ENCODE measurements at places on chromosomes 11 and 22. TPM values are rescaled to one million over a fixed set of nuclear protein-coding genes. Genes with fewer than 3 reads are reported as not detected.

- peak overlapping the region; percentile 5 for H3K27ac ChIP-seq
- peak; percentile 60 for DNase-seq
- peaks cover 42% of the 10 kb centered on the region for H3K4me1 ChIP-seq
- H3K36me3 ChIP-seq, result peaks cover 5% of the 10 kb centered on the region
- H3K27me3 ChIP-seq, result no peaks in the 10 kb centered on the region
Measured at GRCh38 chr11:34682825-34683224, 61.9 kb downstream of the EHF start.

- peaks cover 15% of the 10 kb centered on the region for H3K4me1 ChIP-seq
- no peak for DNase-seq
- no peak overlapping the region for H3K4me3 ChIP-seq
- no peak overlapping the region for H3K27ac ChIP-seq
Measured at GRCh38 chr11:117238221-117238620, 5.8 kb downstream of the RNF214 start.

DNA sequence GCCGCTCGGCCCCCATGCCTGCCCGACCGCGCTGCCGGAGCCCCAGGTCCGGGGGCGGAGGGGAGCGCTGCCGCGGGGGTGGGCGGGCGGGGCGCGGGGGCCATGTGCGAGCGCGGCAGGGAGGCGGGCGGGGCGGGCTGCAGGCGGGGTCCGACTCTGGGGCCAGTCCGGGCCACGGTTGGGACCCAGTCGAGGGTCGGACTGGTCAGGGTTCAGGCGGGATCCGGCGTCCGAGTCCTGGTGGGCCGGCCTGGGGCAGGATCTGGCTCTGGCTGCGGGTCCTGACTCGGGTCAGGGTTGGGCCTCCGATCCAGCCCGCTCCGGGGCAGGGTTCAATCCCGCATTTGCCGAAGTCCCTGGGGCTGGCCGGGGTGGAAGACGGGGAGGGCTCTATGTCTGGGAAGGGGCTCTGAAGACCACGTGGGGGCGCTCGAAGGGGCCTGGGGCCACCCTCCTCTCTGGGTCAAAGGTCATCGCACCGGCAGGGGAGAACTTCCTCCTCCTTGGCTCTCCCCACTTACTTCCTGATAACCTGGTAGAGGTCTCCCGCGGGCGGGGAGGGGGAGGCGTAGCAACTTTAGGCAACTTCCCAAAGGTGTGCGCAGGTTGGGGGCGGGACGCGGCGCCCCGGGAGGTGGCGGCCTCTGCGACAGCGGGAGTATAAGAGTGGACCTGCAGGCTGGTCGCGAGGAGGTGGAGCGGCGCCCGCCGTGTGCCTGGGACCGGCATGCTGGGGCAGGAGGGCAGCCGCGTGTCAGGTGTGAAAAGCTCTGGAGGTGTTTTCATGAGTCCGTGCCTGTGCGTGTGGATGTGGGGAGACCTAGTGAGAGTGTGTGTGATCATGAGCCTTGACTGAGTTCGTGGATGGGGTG lies 603 bp downstream of the ESRRA start:
- peak; percentile 63 for DNase-seq
- peaks cover 38% of the 10 kb centered on the region for H3K36me3 ChIP-seq
- H3K27me3 ChIP-seq, result no peaks in the 10 kb centered on the region
- peaks cover 16% of the 10 kb centered on the region for H3K4me1 ChIP-seq

DNA sequence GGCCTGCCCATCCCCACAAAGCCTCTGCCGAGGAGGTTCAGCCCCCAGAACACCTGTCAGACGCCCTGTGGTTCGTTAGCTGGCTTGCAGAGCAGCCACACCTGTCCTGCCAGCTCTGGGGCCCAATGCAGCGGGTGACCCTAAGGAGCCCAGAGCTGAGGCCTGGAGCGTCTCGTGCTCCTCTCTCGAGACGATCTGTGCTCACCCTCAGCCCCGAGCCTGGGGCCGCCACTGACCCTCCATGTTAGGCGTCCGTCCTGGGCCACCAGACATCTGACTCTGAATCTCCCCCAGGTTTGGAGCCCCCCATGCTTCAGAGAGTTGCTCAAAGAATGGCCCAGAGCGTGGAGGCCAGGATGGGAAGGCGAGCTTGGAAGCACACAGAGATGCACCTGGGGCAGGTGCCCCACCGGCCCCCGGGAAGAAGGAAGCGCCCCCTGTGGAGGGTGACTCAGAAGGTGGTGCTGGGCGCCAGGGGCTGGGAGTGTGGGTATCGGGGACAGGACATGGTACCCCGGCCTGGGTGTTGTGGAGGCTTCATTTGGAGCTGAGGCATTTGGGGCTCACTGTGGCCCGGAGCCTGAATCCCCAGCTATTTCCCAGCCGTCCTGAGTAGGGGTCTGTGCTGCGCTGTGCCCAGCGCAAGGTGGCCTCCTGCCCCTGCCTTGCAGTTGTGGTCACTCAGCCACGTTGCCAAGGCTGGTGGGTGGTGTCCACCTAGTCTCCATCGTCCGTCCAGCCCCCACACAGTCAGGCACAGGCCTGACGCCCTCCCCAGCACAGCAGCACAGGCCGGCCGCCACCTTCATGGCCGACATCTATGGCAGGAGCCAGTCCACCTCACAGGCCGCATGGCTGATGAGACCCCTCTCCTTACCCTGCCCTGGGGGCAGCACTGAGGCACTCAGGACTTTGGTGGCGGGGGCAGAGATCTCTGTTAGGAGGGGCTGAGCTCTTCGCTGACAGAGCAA lies 36.2 kb downstream of the SBF1 start:
- no peaks in the 10 kb centered on the region for H3K27me3 ChIP-seq
- no peak for DNase-seq
- peaks cover 66% of the 10 kb centered on the region for H3K36me3 ChIP-seq
- H3K27ac ChIP-seq, result no peak overlapping the region
- no peaks in the 10 kb centered on the region for H3K4me1 ChIP-seq
- no peak overlapping the region for H3K4me3 ChIP-seq

- H3K36me3 ChIP-seq, result peaks cover 6% of the 10 kb centered on the region
- no peaks in the 10 kb centered on the region for H3K4me1 ChIP-seq
- no peak overlapping the region for H3K4me3 ChIP-seq
- H3K27ac ChIP-seq, result no peak overlapping the region
- H3K27me3 ChIP-seq, result no peaks in the 10 kb centered on the region
Measured at GRCh38 chr11:127059750-127060149, 59.2 kb upstream of the KIRREL3 start.

GRCh38 chr11:73402834-73403185 lies 26.6 kb downstream of the RELT start:
- H3K27me3 ChIP-seq, result no peaks in the 10 kb centered on the region
- peak; percentile 17 for DNase-seq
- H3K27ac ChIP-seq, result no peak overlapping the region

- no peak overlapping the region for H3K27ac ChIP-seq
- no peak overlapping the region for H3K4me3 ChIP-seq
- H3K4me1 ChIP-seq, result no peaks in the 10 kb centered on the region
- no peak for DNase-seq
- no peaks in the 10 kb centered on the region for H3K27me3 ChIP-seq
Measured at GRCh38 chr11:106551744-106552673, 466.3 kb downstream of the GUCY1A2 start.

DNA sequence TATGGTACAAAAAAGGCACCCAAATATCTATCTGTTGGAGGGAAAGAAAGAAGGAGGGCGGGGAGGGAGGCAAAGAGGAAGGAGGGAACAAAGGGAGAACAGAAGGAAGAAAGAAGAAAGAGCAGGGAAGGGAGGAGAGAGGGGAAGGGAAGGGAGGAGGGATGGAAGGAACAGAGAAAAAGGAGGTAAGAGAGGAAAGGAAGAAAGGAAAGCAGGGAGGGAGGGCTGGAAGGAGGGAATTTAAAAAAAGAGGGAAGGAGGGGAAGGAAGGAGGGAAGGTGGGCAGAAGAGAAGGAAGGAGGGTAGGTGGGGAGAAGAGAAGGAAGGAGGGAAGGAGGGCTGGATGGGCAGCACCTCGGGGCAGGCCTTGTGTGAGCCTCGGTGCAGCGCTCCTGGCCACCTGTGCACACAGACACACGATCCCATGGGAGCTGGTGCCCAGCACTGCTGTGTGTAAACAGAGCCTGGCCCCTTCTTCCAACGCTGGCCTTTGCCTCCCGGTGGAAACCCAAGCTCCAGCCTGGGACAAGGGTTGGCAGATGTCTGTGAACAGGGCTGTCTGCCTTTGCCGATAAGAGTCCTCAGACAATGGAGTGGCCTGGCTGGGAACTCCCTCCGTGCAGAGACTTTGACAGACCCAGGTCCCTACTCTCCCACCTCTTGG lies 23.2 kb downstream of the SMIM38 start:
- no peaks in the 10 kb centered on the region for H3K27me3 ChIP-seq
- H3K4me3 ChIP-seq, result no peak overlapping the region
- H3K36me3 ChIP-seq, result no peaks in the 10 kb centered on the region
- DNase-seq, result no peak
- H3K4me1 ChIP-seq, result peaks cover 4% of the 10 kb centered on the region

GRCh38 chr11:66727282-66728037 lies 1.6 kb downstream of the SPTBN2 start:
- H3K27me3 ChIP-seq, result no peaks in the 10 kb centered on the region
- no peaks in the 10 kb centered on the region for H3K36me3 ChIP-seq
- H3K4me1 ChIP-seq, result peaks cover 18% of the 10 kb centered on the region
- peak overlapping the region; percentile 49 for H3K27ac ChIP-seq
- peak; percentile 40 for DNase-seq

- no peak overlapping the region for H3K4me3 ChIP-seq
- H3K27ac ChIP-seq, result no peak overlapping the region
- no peaks in the 10 kb centered on the region for H3K4me1 ChIP-seq
- no peaks in the 10 kb centered on the region for H3K36me3 ChIP-seq
- DNase-seq, result no peak
Measured at GRCh38 chr11:20729597-20730105, 60.3 kb downstream of the NELL1 start.

DNA sequence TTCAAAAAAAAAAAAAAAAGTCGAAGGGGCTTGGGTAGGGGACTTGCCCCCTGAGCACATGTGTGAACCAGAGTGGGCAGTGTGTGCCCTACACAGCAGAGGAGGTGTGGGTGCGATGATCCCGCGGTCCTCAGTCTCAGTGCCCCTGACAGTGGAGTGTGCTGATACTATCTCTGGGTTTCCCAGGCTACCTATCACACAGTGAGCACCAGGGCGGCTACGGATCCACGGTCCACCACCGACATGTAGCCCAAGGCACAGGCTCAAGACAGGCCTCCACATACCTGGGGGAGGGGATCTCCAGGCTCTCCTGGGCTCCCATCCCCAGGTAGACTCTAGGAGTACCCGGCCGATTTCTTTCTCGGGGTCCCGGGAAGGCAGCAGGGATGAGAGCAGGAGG lies 9.1 kb downstream of the B3GAT1 start:
- no peak overlapping the region for H3K27ac ChIP-seq
- H3K4me3 ChIP-seq, result no peak overlapping the region
- no peak for DNase-seq
- no peaks in the 10 kb centered on the region for H3K36me3 ChIP-seq

DNA sequence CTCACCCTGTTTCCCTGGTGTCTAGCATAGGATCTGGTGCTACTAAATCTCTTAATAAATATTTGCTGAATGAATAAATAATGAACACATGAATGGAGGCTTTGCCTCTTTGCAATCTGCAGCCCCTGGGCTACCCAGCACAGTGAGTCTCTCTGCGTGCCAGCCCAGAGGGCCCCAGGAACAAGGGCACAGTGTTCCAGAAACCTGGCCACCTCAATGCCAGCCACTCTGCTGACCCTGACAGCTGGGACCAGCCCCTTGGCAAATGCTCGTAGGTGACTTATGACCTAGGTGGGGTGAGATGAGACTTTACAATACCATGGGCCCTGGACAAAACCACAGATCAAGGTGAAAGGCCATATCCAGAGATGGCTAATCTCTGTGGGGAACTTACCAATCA lies 31.6 kb downstream of the UQCR10 start:
- no peak overlapping the region for H3K27ac ChIP-seq
- H3K4me1 ChIP-seq, result peaks cover 5% of the 10 kb centered on the region
- peaks cover 50% of the 10 kb centered on the region for H3K36me3 ChIP-seq
- DNase-seq, result no peak

- peaks cover 20% of the 10 kb centered on the region for H3K36me3 ChIP-seq
- H3K4me1 ChIP-seq, result peaks cover 10% of the 10 kb centered on the region
- no peaks in the 10 kb centered on the region for H3K27me3 ChIP-seq
- no peak overlapping the region for H3K4me3 ChIP-seq
- DNase-seq, result no peak
Measured at GRCh38 chr11:119309953-119310681, 6.8 kb downstream of the MCAM start.

DNA sequence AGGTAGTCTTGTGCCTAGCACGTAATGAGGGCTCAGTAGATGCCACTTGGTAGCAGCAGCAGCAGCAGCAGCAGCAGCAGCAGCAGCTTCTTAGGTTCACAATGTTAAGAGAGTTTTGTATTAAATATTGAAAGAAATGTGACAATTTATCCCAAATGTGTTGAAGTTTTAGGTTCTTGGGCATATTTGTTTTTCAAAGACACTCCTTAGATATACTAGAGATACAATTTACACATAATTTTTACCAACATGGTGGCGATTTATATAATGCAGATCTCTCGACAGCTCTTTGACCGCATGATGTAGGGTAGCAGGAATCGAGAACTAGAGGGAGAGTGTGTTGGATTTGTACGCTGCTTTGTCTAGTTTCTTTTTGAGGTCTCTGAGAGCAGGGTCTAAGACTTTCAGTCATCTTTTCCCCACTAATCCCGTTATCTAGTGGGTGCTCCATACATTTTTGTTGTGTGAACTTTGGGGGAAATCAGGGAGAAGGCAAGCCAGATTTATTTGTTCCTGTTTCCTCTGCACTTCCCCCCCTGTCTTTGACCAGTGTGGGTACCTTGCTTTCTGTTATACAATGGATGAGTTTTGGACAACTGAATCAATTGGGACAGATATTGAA lies 1.4 kb downstream of the FDX1 start:
- H3K27me3 ChIP-seq, result no peaks in the 10 kb centered on the region
- peaks cover 5% of the 10 kb centered on the region for H3K36me3 ChIP-seq
- H3K4me3 ChIP-seq, result peak overlapping the region; percentile 97

GRCh38 chr22:49365191-49365837 lies 462.4 kb downstream of the BRD1 start:
- no peaks in the 10 kb centered on the region for H3K27me3 ChIP-seq
- no peaks in the 10 kb centered on the region for H3K4me1 ChIP-seq
- H3K36me3 ChIP-seq, result peaks cover 12% of the 10 kb centered on the region
- DNase-seq, result no peak

TMPRSS5 gene
- total RNA-seq, result 0.49 TPM

DDI1 gene
- not detected for total RNA-seq

C1QTNF4 gene
- total RNA-seq, result 0.42 TPM

PKP3 gene
- 177 TPM for total RNA-seq

LDHAL6A gene
- total RNA-seq, result not detected

PDE2A gene
- total RNA-seq, result 1.9 TPM

P4HA3 gene
- total RNA-seq, result 0.93 TPM

BIRC2 gene
- 46.2 TPM for total RNA-seq

PTPN5 gene
- not detected for total RNA-seq

CADM1 gene
- not detected for total RNA-seq

KCNQ1 gene
- total RNA-seq, result not detected

TRMT112 gene
- total RNA-seq, result 284 TPM

MOGAT2 gene
- total RNA-seq, result not detected

KCNA4 gene
- not detected for total RNA-seq

OR51S1 gene
- total RNA-seq, result not detected
